ENCODE measurements at places on chromosomes 5 and 9.

DNA sequence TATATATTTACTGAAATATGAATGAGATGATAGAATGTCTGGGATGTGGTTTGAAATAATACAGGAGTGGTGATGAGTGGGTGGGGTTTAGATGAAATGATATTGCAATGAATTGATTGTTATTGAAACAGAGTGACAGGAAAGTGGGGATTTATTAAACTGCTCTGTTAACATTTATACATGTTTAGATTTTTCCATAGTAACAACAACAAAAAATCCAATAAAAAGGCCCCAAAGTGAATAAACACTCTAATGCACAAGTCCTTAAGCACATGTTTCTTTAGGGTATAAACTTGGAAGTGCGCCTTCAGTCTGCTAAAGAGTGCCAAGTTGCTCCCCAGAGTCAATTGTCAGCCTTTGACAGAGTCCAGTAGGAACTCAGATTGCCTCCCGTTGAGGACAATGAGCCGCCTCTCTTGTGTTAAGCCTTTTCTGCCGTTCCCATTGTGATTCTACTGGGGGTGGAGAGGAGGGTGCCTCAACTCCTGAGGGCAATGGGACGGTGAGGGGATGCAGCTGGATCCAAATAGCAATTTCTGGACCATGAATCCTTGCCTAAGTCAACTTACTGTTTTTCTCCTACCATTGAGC is 112.3 kb downstream of the SLC28A3 start:
- no peak for DNase-seq

- peak; percentile 37 for DNase-seq
Observed at GRCh38 chr5:1118738-1119137, 6.9 kb upstream of the SLC12A7 start.

DNA sequence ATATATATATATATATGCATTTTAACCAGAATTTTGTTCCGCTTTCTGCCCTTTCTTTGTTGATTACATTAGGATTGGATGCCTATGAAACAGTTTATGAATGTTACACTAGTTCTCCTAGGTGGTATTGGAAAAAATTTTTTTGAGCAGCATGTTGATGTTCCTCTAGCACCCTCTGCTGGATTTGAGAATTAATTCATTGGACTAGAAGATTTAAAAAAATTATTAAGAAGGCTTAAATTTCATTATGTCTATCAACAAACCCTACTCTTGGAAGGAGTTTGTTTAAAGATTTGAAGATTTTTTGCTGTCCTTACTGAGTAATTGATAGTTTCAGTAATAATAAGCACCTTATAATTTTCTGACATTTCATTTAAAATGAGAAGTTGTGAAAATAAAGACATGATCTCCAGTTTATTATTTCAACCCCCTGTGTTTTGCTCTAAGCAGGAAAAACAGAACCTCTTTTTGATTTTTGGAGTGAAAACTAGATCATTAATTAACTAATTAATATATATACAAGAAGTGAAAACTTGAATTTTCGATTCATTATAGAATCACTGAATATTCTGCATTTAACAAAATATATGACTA is 89.6 kb downstream of the CCDC171 start:
- no peak for DNase-seq

DNA sequence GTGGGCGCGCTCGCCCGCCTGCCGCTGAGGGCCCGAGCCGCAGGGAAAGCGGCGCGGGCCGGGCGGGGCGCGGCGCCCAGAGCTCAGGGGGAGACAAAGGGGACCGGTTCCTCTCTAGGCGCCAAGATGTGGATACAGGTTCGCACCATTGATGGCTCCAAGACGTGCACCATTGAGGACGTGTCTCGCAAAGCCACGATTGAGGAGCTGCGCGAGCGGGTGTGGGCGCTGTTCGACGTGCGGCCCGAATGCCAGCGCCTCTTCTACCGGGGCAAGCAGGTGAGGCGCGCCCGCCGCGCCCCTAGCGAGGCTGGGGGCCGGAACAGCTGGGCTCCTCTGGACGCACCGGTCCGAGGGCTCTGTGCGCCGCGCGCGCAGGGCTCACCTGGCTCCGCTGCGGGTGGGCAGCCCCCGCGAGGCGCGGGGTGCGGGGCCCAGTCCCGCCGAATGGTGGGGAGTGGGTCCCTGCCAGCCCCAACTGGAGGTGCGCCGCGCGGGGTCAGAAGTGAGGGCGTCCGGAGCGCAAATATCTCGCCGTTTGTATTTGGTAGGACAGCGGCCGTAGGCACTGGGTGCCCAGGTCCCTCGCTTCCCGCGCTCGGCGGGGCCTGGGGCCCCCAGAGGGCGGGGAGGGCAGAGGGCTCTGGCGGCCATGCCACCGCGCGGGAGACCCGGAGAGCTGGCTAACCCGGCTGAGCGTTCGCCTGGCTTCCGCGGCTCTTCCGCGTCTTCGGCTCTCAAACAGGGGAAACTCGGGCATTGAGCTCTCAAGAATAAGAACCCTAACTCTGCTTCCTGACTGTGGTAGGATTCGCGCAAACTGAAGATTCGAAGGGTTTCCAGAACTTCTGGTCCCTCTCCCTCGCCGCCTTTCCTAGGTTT is 607 bp downstream of the UHRF2 start:
- DNase-seq: peak; percentile 42

DNA sequence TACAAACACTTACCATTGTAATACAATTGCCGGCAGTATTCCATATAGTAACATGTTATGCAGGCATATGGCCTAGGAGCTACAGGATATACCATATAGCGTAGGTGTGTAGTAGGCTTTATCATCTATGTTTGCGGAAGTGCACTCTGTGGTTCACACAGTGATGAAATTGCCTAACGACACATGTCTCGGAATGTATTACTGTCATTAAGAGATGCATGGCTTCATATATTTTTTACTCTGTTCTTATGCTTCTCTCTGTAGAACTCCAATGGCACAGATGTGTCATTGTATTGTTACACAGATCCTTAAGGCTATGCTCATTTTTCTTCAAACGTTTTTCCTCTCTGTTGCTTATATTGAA is 19.2 kb upstream of the ANKRD18A start:
- no peak for DNase-seq

- DNase-seq: no peak
Observed at GRCh38 chr5:170263906-170264305, 31.1 kb downstream of the C5orf58 start.

- DNase-seq: no peak
Observed at GRCh38 chr9:83346655-83347420, 191.4 kb downstream of the FRMD3 start.

DNA sequence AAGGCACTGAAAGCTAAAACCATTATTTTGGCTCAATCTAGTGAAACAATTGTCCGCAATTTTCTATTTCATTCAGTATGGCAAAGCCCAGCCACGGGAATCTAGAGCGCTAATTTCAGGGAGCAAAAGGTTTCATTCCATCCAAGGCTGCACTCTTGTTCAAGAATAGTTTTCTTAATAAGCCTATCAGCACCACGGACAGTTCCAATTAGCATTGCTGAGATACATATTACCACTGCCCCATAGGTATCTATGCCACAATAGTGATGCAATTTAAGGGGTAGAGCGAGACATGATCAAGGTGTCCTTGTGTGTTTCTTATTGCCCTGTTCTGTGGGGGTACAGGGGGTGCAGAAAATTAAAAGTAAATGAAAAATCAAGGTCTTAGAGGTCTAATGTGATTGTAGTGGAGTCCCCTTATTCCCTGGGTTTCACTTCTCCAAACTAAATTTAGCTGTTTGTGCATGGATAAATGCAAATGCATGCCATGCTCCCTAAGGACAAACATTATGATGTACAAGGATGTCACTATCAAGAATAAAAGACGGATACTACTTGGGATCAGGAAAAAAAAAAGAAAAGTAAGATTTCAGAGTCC is 45.5 kb downstream of the SPOCK1 start:
- no peak for DNase-seq

DNA sequence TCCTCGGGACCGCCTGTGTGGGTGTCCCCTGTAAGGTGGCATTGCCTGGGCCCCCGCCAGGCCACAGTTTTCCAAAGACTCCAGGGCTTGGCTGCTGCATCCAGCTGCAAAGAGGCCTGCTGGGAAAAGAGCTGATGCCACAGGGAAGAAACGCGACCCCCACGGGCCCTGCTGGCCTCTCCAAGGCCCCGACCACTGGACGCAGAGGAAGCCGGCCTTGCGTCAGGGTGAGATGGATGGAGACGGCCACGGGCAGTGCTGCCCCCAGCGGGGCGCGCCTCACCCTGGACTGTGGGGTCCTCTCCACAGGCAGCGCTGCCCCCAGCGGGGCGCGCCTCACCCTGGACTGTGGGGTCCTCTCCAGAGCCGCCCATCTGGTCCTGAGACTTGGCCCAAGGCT is 21.3 kb upstream of the SLC6A19 start:
- DNase-seq: no peak

DNA sequence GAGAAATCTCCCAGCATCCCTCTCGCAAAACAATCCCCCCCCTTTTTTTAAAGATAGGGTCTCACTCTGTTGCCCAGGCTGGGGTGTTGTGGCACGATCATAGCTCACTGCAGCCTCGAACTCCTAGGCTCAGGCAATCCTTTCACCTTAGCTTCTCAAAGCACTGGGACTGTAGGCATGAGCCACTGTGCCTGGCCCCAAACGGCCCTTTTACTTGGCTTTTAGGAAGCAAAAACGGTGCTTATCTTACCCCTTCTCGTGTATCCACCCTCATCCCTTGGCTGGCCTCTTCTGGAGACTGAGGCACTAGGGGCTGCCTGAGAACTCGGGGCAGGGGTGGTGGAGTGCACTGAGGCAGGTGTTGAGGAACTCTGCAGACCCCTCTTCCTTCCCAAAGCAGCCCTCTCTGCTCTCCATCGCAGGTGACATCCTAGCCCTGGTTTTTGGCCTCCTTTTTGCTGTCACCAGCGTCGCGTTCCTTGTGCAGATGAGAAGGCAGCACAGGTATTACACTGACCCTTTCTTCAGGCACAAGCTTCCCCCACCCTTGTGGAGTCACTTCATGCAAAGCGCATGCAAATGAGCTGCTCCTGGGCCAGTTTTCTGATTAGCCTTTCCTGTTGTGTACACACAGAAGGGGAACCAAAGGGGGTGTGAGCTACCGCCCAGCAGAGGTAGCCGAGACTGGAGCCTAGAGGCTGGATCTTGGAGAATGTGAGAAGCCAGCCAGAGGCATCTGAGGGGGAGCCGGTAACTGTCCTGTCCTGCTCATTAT is 6.8 kb downstream of the CA9 start:
- DNase-seq: no peak

DNA sequence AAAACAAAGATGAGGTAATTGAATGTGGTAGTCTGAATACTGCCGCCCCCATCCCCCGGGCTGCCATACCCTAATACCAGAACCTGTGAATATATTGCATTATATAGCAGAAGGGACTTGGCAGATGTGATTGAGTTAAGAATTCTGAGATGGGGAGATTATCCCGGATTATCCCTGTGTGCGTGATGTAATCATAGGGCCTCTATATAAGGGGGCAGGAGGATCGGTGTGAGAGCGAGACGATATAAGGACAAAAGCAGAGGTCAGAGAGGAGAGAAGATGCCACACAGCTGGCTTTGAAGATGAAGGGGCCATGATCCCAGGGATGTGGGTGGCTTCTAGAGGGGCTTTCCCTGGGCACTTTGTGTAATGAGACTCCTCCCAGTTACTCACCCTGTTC is 101.7 kb upstream of the TLE1 start:
- no peak for DNase-seq

GRCh38 chr9:6675268-6675667 is 29.7 kb upstream of the GLDC start:
- DNase-seq: no peak

DNA sequence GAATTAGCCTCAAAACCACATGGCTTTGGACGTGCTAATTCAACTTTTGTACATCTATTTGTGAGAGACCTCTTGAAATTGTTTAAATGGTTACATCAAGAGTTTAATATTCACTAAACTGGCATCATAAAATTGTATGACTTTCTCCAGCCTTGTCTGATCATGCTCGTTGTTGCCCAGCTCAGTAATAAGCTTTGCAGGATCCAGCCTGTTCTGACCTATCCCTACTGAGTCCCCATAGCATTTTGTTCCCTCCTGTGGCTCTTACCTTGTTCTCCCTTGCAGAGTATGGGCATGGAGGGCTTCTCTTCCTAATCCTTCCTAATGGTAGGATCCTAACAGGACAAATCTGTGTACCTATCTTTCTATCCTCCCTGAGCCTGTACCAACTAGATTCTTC is 6.3 kb downstream of the EXOSC3 start:
- no peak for DNase-seq

DNA sequence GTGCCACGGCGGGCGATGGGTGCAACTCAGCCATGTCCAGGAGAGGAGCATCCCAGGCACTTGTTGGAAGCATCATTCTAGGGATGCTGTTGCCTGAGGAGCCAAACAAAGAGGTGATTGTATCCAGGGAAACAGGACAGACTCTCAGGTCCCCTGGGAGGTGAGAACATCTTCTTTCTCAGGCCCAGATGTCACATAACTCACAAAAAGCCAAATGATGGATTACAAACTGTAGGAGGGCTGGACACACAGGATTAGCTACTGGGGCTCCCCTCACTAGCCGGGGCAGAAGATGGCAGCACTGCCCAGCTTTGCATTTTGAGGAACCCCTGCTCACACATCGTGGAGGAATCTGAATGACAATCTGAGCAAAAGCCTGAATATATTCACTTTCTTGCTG is 64.7 kb upstream of the NFIL3 start:
- no peak for DNase-seq

- no peak for DNase-seq
Observed at GRCh38 chr5:143759396-143760130, 52.4 kb upstream of the HMHB1 start.

- DNase-seq: no peak
Observed at GRCh38 chr5:149325894-149326293, 19.4 kb upstream of the GRPEL2 start.

DNA sequence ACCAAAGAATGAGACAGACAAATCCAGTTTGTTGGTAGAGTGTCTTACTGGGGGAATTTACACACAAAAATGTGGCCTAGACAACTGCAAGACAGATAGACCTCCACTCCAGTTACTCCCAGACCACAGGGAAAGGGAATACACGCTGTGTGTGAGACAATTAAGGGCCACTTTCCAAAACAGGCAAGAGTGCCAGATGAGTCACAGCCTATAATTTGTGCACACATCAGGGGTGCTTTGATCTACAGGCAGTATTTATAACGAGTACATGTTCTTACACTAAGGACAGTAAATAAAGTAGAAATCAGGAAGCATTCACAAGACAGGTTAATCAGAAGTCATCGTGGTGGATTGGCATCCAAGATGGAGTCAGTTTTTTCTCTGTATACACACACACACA is 114.8 kb downstream of the ZNF622 start:
- no peak for DNase-seq

- no peak for DNase-seq
Observed at GRCh38 chr5:149254506-149254905, 17.2 kb upstream of the AFAP1L1 start.

DNA sequence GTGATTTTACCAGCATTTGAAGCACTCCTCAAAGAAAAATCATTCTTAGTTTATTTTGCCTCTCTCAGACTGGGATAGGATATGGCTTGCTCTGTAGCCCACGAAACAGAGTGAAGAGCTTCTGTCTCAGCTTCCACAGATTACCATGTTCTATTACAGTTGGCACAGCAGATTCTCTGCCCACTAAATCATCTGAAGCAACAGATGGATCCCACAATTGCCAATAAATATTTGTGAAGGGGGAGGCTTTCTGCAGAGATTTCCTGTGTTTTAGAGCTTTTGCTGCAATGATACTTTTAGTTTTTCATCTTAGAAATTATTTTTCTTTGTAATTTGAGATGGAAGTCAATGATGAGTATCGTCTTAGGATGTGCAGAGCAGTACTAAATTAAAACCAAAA is 12.3 kb upstream of the MAP3K1 start:
- DNase-seq: no peak

GRCh38 chr9:116927726-116928125 is 240.6 kb downstream of the TRIM32 start:
- no peak for DNase-seq
